ENCODE measurements at places on chromosomes 6 and 20. TPM values are rescaled to one million over a fixed set of nuclear protein-coding genes. Genes with fewer than 3 reads are reported as not detected.

The RAB44 gene
- under 0.01 TPM for total RNA-seq

The CRNKL1 gene
- total RNA-seq: 63.4 TPM

The PROKR2 gene
- total RNA-seq: not detected

The TMEM244 gene
- 2.7 TPM for total RNA-seq

The KIAA1755 gene
- total RNA-seq: 0.30 TPM

The SLC24A3 gene
- not detected for total RNA-seq

The VGLL2 gene
- not detected for total RNA-seq

The CLVS2 gene
- under 0.01 TPM for total RNA-seq

The EEF1A2 gene
- 6.4 TPM for total RNA-seq

The HLA-DOB gene
- not detected for total RNA-seq

The LIME1 gene
- total RNA-seq: 2.4 TPM

DNA sequence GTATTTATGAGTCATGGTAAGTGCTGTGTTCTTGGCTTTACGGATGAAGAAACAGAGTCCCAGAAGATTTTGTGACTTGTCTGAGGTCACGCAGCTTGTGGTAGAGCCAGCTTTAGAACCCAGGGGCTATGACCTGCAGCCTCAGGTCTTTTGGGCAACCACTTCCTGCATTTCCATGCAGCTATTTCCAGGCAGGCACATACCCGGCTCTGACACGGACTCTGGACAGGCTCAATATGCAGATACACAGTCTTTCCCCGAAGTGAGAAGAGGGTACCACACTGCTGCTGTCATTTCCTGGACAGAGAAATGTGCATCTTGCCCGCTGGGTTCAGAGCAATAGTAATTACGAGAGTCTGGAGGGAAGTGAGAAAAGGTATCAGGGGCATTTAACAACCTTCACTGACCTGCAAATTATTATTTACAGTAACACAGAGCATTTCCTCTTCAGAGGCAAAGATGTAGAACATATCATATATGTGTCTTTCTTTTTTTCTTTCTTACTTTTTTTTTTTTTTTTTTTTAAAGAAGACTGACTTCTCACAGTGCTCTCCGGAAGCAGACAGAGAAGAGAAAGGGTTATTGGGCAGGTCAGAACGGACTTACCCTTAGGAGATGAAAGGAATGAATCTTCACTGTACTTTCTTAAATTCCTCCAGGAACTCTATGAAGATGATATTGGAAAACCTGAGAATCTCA, 185.1 kb downstream of the CLIC5 start:
- peak; percentile 36 for DNase-seq

- peak; percentile 88 for DNase-seq
Measured at GRCh38 chr20:38134427-38135270, 30.4 kb downstream of the TGM2 start.

DNA sequence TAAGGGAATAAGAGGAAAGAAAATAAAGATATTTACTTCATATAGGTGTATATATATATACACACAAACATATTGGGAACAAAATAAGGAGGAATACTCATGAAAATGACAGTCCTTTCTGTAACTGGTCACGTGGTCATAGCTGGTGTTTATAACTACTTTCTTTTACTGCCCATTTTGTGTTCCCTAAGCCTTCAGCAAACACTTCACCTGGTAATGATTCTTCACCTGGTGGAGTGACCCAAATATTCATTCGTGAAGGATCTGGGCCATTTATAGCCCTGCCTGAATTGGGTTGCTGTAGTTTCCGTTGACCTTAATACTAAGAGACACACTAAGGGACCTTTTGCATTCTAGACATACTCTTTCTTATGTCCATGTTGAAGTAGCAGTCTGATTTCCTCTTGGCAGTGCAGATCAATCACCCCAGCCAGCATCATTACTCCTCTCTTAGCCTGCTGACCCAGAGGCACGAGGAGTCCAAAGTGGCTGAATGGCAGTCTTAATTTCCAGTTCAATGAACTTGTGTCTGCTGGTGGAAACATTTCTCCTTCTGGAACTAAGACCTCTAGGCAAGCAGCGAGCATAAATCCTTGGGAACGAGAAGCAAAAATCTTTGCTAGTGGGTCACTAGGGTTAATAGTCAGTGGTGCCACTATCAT, 39.9 kb upstream of the IYD start:
- no peak for DNase-seq

DNA sequence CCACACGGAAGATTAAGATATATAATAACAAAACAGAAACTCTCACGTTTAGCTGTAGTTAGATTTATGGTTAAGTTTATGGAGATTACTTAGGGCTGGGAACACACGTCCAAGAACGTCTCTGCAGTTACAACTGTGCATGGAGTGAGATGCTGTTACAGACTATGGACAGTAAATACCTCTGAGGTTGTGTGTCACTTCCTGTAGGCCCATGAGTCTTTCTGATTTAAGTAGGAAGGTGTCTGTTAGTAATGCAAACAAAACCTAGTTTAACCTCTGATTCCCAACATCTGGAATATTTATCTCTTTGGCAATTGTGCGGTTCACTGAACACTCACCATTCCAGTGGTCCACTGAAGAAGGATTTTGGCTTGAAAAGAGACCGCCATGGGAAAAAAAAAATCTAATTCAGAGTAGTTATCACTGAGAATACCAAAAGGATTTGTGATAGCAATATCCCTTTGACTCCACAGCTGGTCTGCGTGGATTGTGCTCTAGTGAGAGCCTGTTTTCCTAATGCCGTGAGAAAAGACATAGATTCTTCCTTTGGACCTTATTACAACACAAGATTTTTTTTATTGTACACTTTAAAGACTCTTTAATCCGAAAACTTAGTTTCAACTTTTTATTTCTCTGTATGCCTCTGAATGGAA, 478.2 kb upstream of the CITED2 start:
- DNase-seq: peak; percentile 68

DNA sequence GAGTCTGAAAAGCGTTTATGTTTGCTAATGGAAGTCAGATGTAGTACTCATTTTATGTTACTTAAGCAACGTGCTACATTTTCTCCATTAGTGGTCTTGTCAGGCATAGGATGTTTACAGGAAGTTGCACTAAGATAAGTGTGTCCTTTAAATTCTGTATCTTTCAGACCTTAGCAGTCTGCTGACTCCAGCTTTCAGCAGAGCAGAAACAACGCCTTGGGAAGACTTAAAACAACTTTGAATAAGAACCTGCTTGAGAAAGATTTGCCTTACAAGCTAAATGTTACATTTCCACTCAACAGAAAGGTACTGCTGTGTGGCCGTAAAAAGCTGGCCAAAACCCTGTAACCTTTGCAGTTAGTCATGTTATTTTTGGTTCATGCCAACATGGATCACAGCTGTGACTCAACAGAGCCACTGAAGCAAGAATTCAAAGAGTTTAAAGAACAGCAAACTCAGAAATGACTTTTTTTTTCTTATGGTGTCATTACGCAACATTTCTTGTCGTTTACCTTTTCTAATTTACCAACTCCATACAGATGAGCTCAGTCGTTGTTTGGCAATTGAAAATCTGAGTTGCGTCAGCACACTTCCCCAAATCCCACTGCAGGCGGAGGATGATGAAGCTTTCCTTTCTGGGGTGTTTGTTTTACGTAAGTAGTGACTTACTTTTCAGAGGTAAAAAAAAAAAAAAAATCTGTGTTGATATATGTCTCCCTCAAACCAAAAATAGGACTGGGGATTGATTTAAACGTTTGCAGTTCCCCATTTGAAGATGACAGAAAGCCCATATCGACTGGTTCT, 27.9 kb upstream of the BMP6 start:
- DNase-seq: peak; percentile 77

- peak; percentile 71 for DNase-seq
Measured at GRCh38 chr6:13923527-13924145, 1.1 kb upstream of the RNF182 start.

DNA sequence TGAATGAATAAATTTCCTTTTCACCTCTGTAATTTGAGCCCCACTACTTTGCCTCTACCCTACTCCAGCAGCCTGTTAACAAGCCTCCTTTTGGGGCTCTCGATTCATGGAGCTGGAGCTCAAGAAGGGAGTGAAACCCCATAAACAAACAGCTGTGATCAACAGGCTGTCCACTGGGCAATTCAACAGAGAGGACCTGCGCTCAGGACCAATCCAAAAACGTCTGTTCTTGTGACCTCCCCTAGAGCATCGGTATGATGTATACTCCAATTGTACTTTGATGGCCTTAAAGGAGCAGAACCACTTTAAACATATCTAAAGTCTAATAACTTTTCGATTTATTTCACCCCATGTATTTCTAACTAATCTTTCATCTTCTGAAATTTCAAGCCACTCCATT, 37.4 kb downstream of the HIVEP2 start:
- no peak for DNase-seq

GRCh38 chr20:10137533-10137932, 81.1 kb upstream of the SNAP25 start:
- no peak for DNase-seq

DNA sequence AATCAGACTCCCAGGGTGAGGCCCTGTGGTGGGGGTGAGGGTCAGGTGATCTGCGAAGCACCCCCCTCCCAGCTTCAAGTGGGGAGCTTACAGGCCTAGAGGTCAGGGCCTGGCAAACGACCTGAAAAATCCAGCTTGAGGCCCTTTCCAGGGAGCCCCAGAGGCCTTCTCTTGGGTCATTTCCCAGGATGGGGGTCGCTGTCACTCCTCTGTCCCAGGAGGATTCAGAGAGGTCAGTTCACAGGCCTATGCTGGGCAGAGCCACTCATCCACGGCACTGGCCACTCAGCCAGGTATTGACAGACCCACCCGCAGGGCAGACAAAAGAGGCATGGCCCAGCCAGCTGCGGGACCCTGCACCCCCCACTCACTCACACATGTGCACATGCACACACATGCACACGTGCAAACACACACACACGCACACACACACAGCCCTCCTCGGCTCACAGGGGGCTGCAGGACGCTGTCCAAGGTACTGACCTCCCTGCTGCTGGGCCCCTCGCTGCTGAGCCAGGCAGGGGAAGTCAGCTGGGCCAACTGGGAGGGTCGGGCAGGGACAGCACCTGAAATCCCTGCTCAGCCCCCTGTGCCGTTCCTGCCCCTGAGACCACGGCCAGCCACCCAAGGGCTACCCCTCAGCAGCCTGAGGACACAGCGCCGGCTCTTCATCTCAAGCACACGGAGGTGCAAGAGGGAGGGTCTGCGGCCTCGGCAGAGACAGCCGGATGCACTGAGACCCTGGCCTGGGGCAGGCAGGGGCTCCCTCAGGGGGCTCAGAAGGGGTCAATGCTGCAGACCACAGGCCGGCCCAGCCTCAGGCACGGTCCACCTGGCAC, 113.8 kb downstream of the TAF4 start:
- no peak for DNase-seq

- peak; percentile 33 for DNase-seq
Measured at GRCh38 chr20:11401988-11402387, 515.7 kb upstream of the BTBD3 start.

DNA sequence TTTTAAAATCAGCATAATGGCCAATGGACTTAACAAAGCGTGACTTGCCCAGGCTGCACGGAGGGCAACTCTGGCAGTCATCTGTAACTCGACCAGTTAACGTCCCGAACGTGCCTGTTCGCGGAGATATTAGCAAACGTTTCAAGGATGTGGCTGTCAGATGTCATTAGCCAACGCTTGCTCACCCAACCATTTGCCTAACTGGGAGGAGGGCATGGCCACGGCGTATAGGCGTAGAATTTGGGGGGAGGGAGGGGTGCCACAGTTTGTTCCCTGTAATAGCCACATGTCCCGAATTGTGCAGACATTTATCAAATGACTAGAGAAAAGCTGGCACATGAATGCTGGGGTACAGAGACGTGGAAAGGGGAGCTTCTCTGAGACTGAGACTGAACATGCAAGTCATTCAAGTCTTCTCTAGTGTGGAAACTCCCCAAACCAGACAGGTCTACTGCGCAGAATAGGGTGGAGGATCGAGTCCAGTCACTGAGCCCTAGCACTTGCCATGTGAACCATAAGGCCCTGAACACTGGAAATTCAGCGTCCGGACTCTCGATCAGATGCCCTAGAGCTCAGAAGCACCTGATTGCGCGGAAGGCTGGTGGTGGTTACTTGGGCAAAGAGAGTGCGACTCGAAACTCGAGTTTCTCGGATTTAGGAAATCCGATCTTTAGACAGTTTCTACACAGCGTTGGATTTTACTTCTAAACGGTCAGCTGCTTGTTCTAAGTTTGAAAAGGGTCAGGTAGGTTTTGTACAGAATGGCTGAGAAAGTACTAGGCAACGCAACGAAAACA, 32.6 kb downstream of the TFAP2B start:
- DNase-seq: no peak

Measured in Daoy (cell line).